ENCODE measurements at places on chromosomes 6 and 20.

DNA sequence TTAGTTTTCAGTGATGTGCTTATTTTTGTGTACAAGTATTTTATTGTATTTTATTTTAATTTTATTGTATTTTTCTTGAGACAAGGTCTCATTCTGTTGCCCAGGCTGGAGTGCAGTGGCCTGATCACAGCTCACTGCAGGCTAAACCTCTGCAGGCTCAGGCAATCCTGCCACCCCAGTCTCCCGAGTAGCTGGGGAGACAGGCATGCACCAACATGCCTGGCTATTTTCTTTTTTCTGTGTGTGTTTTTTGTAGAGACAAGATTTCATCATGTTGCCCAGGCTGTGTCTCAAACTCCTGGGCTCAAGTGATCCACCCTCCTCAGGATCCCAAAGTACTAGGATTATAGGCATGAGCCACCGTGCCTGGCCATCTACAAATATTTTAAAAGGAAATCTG lies 146.3 kb downstream of the MANEA start:
- no peaks in the 10 kb centered on the region for H3K27me3 ChIP-seq
- no peak overlapping the region for H3K27ac ChIP-seq
- no peak for DNase-seq
- no peaks in the 10 kb centered on the region for H3K36me3 ChIP-seq

GRCh38 chr6:113560376-113560775 lies 296.8 kb upstream of the MARCKS start:
- H3K4me3 ChIP-seq = no peak overlapping the region
- no peaks in the 10 kb centered on the region for H3K36me3 ChIP-seq
- no peaks in the 10 kb centered on the region for H3K27me3 ChIP-seq
- H3K27ac ChIP-seq = peak overlapping the region; percentile 89

DNA sequence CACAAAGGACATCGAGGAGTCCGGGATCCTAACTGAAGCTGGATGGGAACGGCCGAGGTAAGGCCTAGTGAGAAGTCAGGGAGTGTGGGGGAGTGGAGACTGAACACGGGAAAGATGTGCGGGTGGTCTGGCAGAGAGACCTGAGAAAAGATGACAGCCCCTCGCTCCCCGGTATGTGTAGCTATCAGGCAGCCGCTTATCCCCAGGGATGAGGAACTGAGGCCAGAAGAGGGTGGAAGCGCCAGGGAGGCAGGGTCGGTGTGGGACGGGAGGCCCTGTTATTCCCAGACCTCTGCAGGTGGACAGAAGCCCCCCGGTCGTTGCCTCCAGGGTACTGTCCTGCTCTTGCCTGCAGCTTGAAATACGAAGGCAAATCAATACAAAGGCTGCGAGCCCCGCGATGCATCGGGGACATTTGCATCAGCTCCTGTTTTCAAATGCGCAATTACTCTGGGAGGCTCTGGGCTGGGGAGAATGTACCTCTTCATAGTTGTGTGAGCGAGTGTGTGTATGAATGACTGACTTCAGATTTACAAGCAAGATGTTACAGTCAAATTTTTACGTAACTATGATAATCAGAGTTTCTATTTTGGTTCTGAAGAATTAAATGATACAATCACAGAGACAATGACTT lies 221.3 kb downstream of the QKI start:
- DNase-seq = no peak
- no peak overlapping the region for H3K4me3 ChIP-seq

GRCh38 chr20:34269996-34270627 lies 28.9 kb downstream of the ASIP start:
- no peak overlapping the region for H3K27ac ChIP-seq
- H3K4me1 ChIP-seq = no peaks in the 10 kb centered on the region
- DNase-seq = no peak
- no peak overlapping the region for H3K4me3 ChIP-seq

GRCh38 chr20:23684261-23684660 lies 4.6 kb downstream of the CST4 start:
- no peak overlapping the region for H3K4me3 ChIP-seq
- H3K4me1 ChIP-seq = no peaks in the 10 kb centered on the region
- no peaks in the 10 kb centered on the region for H3K27me3 ChIP-seq
- H3K27ac ChIP-seq = no peak overlapping the region
- DNase-seq = no peak

DNA sequence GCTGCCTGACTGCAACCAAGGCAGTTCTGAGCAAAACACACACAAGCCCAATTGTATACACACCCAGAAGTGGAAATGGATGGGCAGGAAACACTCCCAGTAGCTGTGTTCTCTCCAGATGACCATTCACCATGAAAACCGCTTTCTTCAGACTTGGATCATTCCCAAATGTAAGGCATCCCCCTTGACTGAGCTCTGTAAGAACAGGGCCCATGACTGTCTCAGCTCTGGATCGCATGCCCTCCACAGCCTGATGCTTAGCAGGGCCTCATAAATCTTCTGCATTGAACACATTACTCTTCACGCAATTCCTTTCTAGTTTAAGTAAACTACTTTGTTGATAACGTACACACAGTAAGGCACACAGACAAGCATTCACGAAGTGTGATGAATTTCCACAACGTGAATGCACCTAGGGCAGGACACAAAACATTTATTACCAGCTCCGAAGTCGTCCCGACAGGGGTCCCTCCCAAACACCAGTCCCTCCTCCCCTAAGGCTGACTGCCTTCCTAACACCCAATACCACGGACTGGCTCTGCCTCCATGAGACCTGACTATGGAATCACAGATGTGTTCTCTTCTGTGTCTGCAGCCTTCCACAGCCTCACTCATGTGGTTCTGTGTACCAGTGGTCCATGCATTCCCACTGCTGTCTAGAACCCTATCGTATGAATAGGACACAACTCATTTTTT lies 31.7 kb downstream of the BMP7 start:
- H3K27me3 ChIP-seq = no peaks in the 10 kb centered on the region
- H3K27ac ChIP-seq = no peak overlapping the region
- H3K36me3 ChIP-seq = no peaks in the 10 kb centered on the region

- no peaks in the 10 kb centered on the region for H3K27me3 ChIP-seq
- no peaks in the 10 kb centered on the region for H3K36me3 ChIP-seq
- no peak for DNase-seq
- no peaks in the 10 kb centered on the region for H3K4me1 ChIP-seq
Observed at GRCh38 chr6:164694386-164694785, 615.0 kb downstream of the C6orf118 start.

DNA sequence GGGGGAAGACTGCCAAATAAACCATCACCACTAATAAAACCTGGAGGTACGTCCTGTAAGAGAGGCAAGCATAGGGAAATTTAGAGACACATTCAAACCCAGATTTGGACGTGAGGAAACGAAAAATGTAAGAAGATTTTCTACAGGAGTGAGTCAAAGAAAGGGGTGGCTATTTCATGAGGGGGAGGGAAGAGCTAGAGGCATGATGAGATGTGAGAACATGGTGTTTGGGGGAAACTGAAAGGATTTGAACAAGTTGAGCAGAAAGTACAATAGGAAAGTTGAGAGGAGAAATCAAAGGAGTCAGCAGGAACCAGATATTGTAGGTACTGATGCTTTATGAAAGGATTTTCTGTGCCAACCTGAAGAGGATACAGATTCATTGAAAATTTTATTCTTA lies 179.1 kb upstream of the HS3ST5 start:
- H3K4me3 ChIP-seq = no peak overlapping the region
- DNase-seq = no peak
- H3K27ac ChIP-seq = no peak overlapping the region
- H3K36me3 ChIP-seq = no peaks in the 10 kb centered on the region
- no peaks in the 10 kb centered on the region for H3K27me3 ChIP-seq
- no peaks in the 10 kb centered on the region for H3K4me1 ChIP-seq

DNA sequence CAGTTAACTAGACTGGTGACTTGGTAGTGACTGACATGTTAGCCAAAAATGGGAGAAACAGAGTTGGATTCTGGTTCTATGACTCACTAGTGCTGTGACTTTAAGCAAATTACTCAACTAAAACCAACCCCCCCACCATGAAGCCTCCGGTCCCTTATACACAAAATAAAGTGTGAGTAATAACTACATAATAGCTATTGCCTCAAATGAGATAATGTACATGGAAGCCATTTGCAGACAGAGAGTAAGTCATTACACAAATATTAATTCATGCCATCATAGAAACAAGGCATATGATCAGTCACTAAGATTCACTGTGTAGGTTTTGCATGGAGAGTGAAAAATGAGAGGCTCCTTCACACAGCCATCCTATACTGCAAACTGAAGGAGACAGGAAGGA lies 111.9 kb downstream of the HIVEP2 start:
- H3K4me3 ChIP-seq = no peak overlapping the region
- H3K4me1 ChIP-seq = peaks cover 13% of the 10 kb centered on the region

- no peak overlapping the region for H3K27ac ChIP-seq
- H3K4me1 ChIP-seq = no peaks in the 10 kb centered on the region
- H3K27me3 ChIP-seq = no peaks in the 10 kb centered on the region
- no peak overlapping the region for H3K4me3 ChIP-seq
- no peak for DNase-seq
Observed at GRCh38 chr6:3869632-3870527, 20.7 kb downstream of the FAM50B start.

- H3K27ac ChIP-seq = no peak overlapping the region
- no peak overlapping the region for H3K4me3 ChIP-seq
- no peaks in the 10 kb centered on the region for H3K4me1 ChIP-seq
- no peaks in the 10 kb centered on the region for H3K27me3 ChIP-seq
- DNase-seq = no peak
- H3K36me3 ChIP-seq = no peaks in the 10 kb centered on the region
Observed at GRCh38 chr6:107033126-107033525, 5.1 kb downstream of the MTRES1 start.

DNA sequence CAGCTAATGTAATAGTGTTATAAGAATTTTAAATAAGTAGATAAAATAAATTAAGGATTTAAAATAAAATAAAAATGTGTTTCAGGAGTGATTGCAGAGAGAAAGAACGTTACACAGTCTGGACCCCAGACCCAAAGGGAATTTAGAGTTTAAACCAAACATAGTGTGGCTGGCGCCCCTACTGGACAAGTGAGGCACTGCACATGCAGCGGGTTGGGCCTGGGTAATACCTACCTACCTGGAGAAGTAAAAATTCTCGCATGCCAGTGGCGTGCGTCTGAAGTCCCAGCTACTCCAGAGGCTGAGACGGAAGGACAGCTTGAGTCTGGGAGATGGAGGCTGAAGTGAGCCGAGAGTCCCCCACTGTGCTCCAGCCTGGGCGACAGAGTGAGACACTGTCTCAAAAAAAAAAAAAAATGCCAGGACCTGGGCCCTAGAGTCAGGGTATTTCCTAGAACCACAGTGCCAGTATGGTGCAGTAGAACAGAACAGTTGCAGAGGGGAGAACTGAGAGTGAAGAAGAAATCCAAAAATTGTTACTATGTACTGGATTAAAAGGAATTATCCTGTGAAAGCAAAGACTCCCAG lies 71.4 kb upstream of the TCF21 start:
- no peak overlapping the region for H3K4me3 ChIP-seq
- H3K27ac ChIP-seq = no peak overlapping the region
- peak; percentile 56 for DNase-seq
- no peaks in the 10 kb centered on the region for H3K27me3 ChIP-seq

GRCh38 chr6:26539071-26539615 lies 977 bp downstream of the HMGN4 start:
- H3K4me3 ChIP-seq = peak overlapping the region; percentile 97
- peak overlapping the region; percentile 90 for H3K27ac ChIP-seq
- H3K4me1 ChIP-seq = peaks cover 11% of the 10 kb centered on the region

- no peak overlapping the region for H3K27ac ChIP-seq
- no peak for DNase-seq
- no peaks in the 10 kb centered on the region for H3K36me3 ChIP-seq
- H3K27me3 ChIP-seq = no peaks in the 10 kb centered on the region
- H3K4me1 ChIP-seq = no peaks in the 10 kb centered on the region
Observed at GRCh38 chr6:13046084-13046483, 282.3 kb downstream of the TBC1D7 start.

DNA sequence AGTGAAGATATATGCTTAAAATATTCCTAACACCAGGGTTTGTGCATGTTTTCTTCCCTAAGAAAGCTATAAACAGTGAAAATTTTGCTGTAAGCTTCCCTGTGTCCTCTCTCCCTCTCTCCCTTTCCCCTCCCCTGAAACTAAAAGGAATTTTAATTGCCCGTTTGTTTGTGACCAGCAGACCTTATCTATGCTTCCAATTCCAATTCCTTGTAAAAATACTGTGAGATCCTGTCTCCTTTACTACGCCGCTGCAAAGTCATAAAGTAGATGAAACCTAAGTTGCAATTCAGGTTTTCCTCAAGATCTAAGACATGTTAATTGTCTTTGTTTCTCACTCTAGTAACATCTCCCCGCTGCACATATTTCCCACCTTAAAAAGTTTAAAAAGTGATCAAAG lies 82.3 kb downstream of the DNAH8 start:
- no peak for DNase-seq
- H3K27me3 ChIP-seq = 0 out of 2 replicates have a peak, but pooled peaks cover 4% of the 10 kb centered on the region
- H3K4me1 ChIP-seq = no peaks in the 10 kb centered on the region
- H3K4me3 ChIP-seq = no peak overlapping the region
- no peak overlapping the region for H3K27ac ChIP-seq

DNA sequence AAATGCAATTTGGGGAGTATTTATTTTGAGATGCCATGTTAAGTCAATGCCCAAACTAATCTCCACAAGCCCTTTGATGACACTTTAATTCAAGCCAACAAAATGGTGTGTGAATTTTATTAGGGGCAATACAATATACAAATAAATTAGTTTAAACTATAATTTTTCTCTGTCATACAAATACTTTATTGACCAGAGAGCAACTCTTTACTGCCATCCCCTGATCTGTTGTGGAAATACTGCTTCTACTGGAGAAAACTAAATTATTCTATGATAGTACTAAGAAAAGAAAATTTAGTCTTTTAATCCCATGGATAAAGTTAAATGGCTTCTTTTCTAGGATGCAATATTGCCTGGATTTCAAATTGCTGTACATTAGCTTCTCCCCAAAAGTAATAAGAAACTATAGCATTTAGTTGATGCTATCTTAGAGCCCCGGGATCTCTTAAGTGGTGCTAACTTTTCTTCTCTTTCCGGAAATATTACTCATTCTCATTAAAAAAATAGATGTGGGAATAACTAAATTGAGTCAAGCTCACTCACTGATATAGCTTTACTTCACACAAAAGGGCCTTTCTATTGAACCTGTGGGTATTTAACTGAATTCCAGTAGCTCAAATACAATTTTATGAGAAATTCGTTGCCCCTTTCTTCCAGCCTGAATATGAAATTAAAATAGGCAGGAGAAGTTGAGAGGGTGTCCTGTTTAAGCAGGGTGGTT lies 49.2 kb downstream of the SMPDL3A start:
- H3K36me3 ChIP-seq = no peaks in the 10 kb centered on the region
- no peak overlapping the region for H3K4me3 ChIP-seq
- DNase-seq = peak; percentile 14
- no peaks in the 10 kb centered on the region for H3K4me1 ChIP-seq

- no peak overlapping the region for H3K4me3 ChIP-seq
- no peak for DNase-seq
Observed at GRCh38 chr6:151917531-151918329, 110.2 kb downstream of the ESR1 start.

DNA sequence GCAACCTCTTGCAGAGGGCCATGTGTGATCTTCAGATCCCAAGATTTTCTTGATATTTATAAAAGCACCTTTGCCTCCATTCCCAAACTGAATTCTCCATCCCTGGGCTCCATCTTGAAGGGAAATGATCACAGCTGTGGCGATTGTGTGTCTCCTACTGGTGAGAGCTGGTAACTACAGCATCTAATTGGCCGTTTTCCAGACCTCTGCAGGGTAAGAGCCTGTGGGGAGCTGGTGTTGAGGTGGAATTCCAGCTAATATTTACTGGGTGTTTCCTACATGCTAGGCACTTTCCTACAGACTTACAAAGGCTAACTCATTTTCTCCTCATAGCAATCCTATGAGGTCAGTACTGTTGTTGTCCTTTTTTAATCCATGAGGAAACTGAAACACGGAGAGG lies 59.2 kb upstream of the FNDC1 start:
- DNase-seq = peak; percentile 55
- H3K4me3 ChIP-seq = no peak overlapping the region
- H3K36me3 ChIP-seq = no peaks in the 10 kb centered on the region
- H3K27me3 ChIP-seq = no peaks in the 10 kb centered on the region
- no peaks in the 10 kb centered on the region for H3K4me1 ChIP-seq

Measured in SK-N-SH (cell line).